ENCODE measurements at places on chromosomes 7 and 10.
A peak's percentile ranks its signal among the peaks of the same experiment; 100 is the strongest.

DNA sequence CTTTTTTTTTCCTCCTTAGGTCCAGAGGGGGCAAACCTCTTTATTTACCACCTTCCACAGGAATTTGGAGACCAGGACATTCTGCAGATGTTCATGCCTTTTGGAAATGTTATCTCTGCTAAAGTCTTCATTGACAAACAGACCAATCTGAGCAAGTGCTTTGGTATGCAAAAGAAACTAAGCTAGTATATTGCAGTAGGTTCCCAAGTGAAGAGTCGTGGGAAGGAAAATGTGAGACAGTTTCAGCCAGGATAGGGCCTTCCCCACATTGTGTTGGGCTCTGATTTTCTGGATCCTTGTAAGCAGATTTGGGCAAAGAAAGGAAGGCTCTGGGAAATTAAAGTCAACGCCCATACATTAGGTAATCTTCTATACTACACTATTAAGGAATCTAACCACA, 285.6 kb downstream of the USP6NL start:
- peak; percentile 55 for DNase-seq

DNA sequence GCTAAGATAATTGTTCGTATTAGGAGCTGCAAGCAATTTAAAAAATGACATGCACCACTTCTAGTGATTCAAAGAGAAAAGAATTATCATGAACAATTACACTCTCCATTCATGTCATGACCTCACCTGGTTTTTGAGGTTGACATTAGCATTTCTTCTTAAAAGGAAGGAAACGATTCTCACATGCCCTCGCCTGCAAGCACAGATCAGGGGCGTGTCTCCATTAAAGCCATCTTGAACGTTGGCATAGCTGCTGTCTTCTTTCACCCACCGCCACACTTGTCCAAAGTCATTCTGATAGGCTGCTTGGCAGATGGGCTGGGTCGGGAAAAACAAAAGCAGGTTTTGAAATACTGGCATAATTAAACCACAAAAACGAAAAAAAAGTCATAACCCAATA, 19.9 kb downstream of the ANKRD22 start:
- DNase-seq, result no peak

GRCh38 chr7:88306590-88307048, at the start of gene STEAP4:
Gene STEAP4 (minus strand): TSS chr7:88306894. CDS start chr7:88284269, 22,625 bp downstream.
- peak; percentile 38 for DNase-seq

DNA sequence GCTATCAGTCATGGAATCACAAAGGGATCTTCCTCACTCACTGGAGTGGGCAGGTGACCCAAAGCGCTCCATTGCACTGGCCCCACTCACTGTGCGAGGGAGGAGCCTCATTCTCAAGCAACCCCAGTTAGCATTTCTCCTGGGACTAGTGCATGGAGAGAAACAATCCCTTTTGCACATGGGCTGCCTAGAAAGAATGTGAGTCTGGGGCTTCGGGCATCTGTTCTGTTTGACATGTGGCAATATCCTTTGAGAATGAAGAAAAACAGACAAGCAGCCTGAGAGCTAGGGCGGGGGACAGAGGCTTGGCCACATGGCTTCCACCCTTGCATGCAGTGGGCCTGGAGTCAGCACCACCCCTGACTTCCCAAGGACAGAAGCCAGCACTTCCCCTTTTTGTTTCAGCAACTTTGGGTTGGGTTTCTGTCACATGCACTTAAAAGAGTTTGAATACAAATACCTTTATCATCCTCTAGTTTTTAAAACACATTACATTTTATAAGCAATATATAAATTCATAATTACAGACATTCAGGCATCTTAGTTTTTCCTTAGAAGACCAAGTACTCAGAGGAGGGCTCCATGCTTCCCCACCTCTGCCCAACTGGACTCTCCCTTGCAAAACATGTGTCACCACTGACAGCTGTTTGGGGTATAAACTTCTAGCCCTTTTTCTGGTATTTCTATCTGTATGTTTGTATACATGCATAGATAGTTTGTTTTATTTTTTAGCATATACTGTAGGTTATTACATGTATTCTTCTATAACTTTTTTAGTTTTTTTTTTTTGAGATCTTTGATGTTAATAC, 73.8 kb downstream of the RBM20 start:
- DNase-seq, result no peak

- DNase-seq, result no peak
Measured at GRCh38 chr10:124343351-124344265, 75.1 kb downstream of the OAT start.

DNA sequence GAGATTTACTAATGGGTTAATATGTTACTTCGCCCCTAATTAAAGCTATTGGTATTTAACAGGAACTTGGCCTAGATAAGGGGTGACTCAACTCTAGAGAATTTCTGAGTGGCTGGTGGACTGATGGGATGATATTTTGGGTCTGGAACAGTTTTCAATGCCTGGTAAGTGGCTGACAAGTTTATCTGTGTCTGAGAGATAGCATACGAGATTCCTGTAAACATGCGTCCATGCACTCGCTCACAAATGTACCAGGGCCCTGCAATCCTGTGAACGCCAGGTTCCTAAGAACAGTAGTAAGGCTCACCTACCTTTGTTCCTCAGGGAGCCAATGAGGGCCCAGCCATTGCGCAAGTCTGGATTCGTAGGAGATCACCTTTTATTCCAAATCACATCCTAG, 683.8 kb upstream of the ANKRD30A start:
- peak; percentile 34 for DNase-seq

GRCh38 chr10:104327745-104328645, 10.3 kb downstream of the ITPRIP start:
- DNase-seq, result peak; percentile 86

DNA sequence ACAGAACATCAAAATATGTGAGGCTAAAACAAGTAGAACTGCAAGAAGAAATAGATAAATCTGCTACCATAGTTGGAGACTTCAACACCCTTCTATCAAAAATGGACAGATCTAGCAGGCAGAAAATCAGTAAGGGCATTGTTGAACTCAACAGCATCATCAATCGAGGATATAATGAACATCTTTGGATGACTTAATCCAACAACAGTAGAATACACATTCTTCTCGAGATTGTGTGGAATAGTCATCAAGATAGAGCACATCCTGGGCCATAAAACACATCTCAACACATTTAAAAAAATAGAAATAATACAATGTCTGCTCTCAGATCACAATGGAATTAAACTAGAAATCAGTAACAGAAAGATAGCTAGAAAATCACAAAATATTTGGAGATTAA, 9.9 kb downstream of the IGFBP1 start:
- DNase-seq, result peak; percentile 74

- DNase-seq, result no peak
Measured at GRCh38 chr7:22189741-22190140, 167.2 kb downstream of the RAPGEF5 start.

DNA sequence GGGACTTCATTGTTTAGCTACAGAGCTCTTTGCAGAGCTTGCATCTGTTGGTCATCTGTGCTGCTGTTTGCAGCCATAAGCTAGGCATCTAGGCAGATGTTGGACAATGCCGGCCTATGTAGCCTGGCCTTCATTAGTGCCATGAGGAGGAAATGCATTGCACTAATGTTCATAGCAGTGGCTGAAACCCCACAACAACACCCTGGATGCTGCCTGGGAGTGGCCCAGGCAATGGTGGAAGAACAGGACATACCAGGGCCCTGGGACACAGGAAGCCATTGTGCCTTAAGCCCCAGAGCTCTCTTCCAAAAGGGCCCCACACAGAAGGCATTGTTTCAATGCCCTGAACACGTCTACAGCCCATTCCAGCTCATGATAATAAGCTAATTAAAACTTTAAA, 131.5 kb upstream of the LYZL1 start:
- DNase-seq, result no peak
